NCI-H2081 treated with DMSO at 0.1 percent for 48 hours (cell line): ENCODE measurements at places on chromosomes 7 and 10.

GRCh38 chr7:5403442-5403841 lies 20.2 kb downstream of the TNRC18 start:
- no peak for DNase-seq

DNA sequence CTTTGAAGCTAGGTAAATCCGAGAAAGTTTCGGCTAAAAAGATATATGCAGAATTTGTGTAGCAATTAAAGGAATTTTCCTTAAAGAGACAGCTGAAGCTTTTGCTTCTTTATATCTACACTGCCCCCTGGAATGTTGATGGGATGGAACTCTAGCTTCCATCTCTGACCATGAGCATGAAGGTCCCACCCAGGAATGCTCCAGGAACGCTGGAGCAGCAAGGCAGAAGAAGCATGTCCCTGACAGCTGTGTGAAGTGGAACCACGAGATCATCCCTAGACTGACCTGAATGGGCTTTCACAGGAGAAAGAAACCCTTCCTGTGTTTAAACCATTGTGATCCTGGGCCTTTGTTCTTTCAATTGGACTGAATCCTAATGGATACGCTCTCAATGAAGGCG lies 99.7 kb upstream of the NOBOX start:
- DNase-seq, result no peak

GRCh38 chr7:7798510-7798909 lies 80.1 kb upstream of the RPA3 start:
- no peak for DNase-seq

GRCh38 chr10:29412485-29412884 lies 123.6 kb downstream of the LYZL1 start:
- no peak for DNase-seq

DNA sequence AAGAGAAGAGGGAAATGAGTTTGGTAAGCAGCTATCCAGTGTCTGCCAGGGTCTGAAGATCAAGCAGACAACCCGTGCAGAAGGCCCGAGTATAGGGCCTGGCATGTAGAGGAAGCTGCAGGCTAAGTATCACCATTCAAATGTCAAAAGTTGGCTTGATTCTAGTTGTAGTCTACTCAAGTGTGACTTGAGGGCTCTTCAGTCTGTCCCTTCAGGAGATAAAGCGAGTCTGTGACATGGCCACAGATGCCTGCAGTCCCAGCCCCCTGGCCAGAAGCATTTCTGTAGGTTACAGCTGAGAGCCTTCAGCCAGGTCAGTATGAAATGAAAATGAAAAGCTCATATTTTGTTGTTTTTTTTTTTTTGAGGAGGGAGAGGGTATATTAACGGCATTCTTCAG lies 97.8 kb upstream of the EEPD1 start:
- no peak for DNase-seq

GRCh38 chr7:26912338-26912737 lies 47.9 kb upstream of the SKAP2 start:
- DNase-seq, result no peak

- DNase-seq, result no peak
Measured at GRCh38 chr7:15507171-15507570, 54.6 kb downstream of the AGMO start.

DNA sequence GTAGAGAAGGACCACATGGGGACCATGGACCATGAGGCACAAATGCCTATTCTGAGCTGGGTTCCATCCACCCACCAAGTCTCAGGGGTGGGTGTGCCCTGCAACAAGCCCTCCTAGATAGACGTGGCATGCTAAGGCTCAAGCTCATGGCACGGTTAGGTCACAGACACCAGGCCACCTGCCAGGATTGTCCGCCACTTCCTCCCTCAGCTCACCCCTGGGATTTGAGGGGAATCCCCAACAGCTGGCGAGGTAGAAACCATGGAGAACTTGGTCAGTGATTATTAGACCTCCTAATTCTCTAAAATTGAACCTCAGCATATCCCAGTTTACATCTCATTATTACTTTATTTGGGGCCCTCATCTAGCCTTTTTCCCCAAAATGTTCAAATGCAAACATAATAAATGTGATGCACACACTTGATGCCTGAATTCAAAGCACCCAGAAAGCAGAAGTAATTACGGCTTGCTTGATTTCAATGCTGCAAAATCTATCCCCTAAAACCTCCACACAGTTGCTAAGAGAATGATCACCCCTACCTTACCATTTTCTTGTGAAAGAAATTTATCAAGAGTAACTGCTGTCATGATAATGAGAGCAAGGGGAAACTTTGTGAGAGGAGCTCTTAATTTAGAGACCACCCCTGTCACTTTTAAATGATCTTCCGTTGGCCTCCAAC lies 366.6 kb upstream of the PFKP start:
- no peak for DNase-seq

DNA sequence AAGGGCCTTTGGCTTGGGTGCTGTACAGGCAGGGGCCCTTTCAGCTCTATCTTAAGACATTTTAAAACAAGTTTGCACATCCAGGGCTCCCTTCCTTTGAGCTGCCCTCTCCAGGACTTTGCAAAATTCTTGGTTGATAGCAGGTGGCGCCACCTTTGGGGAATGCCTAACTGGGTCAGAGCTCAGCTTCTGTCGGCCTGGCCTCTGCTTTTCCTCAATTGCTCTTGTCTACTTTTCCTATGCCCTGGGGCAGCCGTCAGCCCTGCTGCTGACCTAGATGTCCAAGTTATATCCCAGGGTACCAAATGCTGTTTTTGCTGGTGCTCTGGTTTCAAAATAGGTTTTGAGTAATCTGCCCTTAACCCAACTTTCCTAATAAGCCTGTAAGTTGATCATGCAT lies 65.8 kb downstream of the APBB1IP start:
- DNase-seq, result no peak

DNA sequence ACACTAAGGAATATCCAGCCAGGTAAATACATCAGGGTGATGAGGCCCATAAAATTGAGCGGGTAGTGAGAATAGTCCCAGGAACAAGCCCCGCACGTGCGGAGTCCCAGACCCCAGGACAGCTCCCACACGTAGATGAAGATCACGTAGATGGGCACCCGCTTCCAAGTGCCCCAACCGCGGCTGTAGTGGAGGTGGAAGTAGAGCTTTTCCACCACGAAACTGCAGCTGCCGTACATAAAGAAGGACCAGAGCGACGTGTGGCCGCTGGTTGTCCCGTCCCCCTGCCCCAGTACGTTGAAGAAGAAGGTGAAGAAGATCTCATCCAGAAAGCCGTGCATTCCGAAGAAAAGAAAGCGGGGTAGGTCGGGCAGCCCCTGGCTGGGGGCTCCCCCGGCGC lies 948 bp downstream of the TMEM229A start:
- no peak for DNase-seq
